Aorta (tissue), 5 donors: ENCODE measurements at places on chromosomes 7 and 10. TPM values are rescaled to one million over a fixed set of nuclear protein-coding genes. Genes with fewer than 3 reads are reported as not detected.

- no peak for DNase-seq
Observed at GRCh38 chr7:91280604-91281003, 16.4 kb downstream of the FZD1 start.

- DNase-seq = no peak
Observed at GRCh38 chr7:24824896-24825295, 67.6 kb upstream of the GSDME start.

Gene EDRF1
- total RNA-seq = 27.8 TPM

- DNase-seq = no peak
Observed at GRCh38 chr7:17447728-17448478, 149.5 kb downstream of the AHR start.

DNA sequence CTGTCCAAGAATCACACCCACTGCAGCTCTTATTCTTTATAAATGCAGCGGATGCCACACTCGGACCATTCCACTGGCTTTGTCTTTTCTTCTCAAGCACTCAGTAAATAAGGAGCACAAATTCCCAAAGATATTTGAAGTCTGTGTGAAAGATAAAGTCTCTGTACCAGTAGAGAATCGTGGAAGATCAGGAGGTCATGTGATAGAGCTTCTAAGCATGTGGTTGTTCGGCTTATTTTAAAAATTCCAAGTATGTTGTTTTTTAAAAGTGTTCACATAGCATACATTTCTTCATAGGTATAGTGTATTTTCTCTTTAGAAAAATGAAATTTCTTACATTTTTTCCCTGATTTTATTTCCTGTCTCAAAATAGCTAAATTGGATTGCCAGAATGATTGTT, 75.8 kb downstream of the NOC3L start:
- no peak for DNase-seq

Gene SLC26A4
- 2.3 TPM for total RNA-seq

DNA sequence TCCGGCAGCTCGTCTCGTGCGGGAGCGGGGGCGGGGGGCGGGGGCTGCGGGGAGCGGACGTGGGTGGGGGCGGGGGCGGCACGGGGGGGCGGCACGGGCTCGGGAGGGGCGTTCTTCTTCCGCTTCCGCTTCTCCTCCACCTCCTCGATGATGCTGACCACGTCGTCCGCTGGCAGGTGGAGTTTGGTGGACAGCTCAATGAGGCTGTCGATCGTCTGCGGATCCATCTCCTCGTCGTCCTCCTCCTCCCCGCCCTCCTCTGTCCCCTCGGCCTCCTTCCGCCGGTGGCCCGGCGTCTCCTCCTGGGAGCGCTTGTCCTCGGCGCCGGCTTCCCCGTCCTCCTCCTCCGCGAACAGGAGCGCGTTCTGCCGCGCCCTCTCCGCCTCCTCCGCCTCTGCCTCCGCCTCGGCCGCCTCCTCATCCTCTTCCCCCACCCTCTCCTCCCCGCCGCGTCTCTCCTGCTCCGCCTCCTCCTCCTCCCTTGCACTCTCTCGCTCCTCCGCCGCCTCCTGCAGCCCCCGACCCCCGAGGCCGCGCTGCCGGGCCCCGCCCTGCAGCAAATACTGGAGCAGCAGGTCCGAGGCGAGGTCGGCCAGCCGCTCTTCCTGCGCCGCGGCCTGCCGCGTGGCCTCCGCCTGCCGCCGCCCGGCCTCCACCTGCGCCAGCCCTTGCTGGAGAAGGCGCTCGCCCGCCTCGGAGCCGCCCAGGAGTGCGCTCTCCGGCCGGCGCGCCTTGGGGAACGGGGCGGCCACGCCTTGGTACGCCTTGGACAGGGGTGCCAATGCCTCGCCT, 1.9 kb downstream of the VGF start:
- no peak for DNase-seq

DNA sequence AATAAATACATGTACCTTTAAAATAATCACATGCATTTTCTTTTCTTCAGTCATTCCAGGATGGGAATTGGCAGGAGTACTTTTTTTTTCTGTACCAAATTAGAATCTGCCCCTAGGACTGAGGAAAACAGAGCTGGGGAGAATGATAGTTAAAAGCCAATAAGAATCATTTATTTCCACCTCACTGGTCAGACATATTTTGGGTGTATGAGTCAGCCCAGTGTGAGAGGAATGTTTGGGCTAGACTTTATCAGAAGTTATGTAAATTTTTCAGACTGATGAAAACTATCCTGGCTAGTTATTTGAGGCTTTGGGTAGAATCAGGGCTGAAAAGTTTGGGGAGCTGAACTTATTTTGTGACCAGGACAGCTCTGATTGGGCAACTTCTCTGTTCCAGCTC, 303.1 kb upstream of the NPSR1 start:
- DNase-seq = no peak

- no peak for DNase-seq
Observed at GRCh38 chr7:28984631-28985030, 26.5 kb upstream of the TRIL start.

Gene LEP
- 0.97 TPM for total RNA-seq

DNA sequence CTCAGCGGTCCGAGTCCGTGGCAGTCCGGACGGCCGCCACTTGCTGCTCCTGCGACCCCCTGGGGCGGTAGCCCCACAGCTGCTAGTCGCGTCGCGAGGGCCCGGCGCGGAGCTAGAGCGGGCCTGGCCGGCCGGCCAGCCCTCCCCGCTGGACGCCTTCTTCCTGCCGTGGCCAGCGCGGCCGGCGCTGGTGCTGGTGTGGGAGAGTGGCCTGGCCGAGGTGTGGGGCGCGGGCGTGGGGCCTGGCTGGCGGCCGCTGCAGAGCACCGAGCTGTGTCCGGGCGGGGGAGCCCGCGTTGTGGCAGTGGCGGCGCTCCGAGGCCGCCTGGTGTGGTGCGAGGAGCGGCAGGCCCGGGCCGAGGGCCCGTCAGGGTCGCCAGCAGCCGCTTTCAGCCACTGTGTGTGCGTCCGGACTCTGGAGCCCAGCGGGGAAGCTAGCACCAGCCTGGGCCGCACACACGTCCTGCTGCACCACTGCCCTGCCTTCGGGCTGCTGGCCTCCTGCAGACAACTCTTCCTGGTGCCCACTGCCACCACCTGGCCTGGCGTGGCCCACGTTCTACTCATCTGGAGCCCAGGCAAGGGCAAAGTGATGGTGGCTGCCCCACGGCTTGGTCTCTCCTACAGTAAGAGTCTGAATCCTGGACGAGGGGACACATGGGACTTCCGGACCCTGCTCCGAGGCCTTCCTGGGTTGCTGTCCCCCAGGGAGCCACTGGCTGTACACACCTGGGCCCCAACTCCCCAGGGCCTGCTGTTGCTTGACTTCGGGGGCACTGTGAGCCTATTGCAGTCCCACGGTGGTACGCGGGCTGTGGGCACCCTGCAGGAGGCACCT, 631 bp downstream of the HPS6 start:
- DNase-seq = peak; percentile 51

GRCh38 chr7:130365511-130366441, 14.5 kb upstream of the CPA1 start:
- DNase-seq = no peak

DNA sequence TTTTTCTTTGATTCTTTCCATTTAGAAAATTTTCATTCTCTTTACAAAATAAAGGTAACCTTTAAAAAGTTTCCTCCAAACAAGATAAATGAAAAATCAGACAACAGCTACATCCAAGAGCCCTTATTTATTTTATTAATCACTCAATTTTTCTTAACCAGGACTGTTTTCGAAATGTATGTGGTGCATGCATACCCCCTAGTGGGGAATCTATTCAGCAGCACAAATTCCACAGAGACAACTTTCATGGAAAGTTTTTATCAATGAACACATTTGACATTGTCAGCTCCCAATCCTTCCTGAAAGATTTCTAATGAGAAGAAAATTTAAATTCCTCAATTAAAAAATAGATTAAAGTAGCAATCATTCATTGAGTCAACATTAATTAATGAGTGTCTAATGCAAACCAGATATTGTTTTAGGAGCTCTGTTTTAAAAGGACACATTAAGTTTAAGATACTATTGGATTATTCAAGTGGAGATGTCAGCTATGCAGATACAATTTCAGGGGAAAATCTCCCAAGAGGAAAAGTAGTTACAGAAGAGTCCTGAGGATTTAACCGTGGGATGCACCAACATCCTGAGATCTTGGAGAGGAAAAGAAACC, 5.2 kb upstream of the HTR7 start:
- no peak for DNase-seq

Gene GOLGA7B
- 0.45 TPM for total RNA-seq

DNA sequence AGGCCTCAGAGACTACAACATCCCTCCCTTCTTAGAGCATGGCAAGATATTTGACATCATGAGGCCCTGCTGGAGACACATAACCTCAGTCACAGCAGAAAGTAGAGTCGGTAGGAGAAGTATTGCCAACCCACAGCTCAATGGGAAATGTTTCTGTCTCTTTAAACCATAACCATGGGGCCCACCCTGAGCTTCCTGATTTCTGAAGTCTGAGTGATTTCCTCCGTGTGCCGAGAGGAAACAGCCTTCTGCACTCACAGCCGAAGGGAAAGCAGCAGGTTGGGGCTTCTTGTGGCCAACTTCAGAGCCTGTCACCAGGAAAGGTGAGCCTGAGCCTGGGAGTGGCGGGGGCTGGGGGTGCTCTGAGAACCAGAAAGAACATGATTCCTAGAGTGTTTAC, at the start of gene GIMAP1:
GIMAP1 (plus strand) TSS at position 246 of the 400 bp plus-strand sequence. CDS start 2,435 bp downstream, outside the sequence.
- DNase-seq = peak; percentile 56

Gene SFTPA2
- total RNA-seq = not detected

Gene TAS2R4
- total RNA-seq = 4.5 TPM

Gene NPTX2
- total RNA-seq = 11.5 TPM

Gene LIPJ
- not detected for total RNA-seq

Gene BLOC1S2
- total RNA-seq = 21.9 TPM

GRCh38 chr7:105650382-105650970, 69.2 kb upstream of the EFCAB10 start:
- DNase-seq = no peak

Gene SLC39A12
- 0.32 TPM for total RNA-seq

DNA sequence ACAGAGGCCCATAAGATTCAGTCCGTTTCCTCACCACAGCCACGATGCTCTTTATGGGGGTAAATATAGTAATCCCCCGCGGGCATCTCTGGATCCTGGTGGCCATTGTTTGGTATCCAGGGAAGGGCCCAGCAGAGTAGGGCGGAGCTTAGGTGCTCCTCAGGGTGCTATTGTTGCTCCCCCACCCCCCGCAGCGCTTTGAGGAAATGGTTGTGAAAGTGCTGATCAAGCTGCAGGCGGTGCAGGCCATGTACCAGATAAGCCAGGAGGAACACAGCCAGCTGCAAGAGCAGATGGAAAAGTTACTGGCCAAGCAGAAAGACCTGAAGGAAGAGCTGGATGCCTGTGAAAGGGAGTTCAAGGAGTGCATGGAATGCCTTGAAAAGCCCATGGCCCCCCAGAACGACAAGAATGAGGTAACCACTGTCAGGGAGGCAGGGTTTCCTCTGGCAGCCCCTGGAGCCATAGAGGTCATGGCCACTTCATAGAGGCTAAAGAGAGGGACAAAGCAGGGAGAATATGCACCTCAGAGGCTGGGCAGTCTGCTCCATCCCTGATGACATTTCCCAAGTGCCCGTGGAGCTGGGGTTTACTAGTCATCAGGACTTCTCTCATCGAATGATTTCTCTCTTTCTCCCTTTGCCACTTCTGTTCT, 17.6 kb upstream of the FLNC start:
- DNase-seq = no peak

DNA sequence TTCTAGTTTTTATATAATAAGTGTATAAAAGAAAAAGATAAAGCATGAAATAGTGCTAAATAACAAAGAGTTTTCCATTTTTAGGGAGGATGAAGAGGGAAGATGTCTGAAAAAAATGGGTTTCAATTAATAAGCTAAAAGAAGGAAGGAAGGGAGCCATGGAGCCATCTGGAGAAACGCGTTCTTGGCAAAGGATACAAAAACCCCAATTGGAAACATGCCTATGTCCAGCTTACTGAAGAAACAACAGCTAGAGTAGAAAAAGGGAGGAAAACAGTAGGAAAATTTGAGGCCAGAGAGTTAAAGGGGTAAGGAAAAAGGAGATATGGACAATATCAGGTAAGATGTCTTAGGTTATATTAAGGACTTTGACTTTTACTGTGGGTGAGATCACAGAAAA, 416.2 kb upstream of the GHITM start:
- DNase-seq = no peak

Gene MNX1
- total RNA-seq = not detected

Gene SFTPA1
- total RNA-seq = not detected

Gene ANLN
- 1.9 TPM for total RNA-seq

Gene SLC16A12
- 0.45 TPM for total RNA-seq

Gene ADAM22
- total RNA-seq = 8.4 TPM

DNA sequence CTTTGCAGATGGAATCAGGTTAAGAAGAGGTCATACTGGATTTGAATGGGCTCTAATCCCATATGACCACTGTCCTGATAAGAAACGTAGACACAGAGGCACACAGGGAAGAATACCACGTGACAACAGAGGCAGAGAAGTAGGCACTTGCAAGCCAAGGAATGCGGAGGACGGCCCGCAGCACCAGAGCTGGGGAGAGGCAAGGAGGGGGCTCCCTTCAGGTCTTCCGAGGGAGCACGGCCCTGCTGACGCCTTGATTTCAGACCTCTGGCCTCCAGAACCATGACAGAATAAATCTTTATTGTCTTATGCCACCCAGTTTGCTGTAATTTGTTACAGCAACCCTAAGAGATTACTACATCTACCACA, 44.7 kb upstream of the TMEM213 start:
- DNase-seq = no peak

Gene NPSR1
- not detected for total RNA-seq

GRCh38 chr10:89355394-89355931, 22.4 kb upstream of the IFIT1B start:
- no peak for DNase-seq

Gene GPR158
- 0.42 TPM for total RNA-seq

GRCh38 chr7:57417736-57418135, 32.2 kb upstream of the ZNF716 start:
- DNase-seq = no peak

DNA sequence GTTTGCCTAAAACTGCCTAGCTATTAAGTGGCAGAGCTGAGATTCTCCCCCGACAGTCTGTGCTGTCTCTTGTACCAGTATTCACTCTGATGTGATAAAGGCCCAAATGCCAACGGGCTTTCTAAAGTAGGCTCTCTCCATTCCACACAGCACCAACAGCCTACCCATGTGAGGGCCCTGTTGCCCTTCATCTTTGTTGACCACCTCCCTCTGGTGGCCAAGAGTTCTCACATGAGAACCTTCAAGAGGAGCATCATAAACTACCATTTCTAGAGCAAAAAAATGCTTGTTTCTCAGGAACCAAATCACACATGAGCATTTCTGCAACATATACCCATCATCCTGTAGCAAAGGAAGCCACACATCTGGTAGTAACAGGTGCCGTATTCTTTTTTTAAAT, 185.8 kb downstream of the GRM8 start:
- DNase-seq = no peak
